Activated T-helper 1 cell treated with Interleukin-2 at 50 U/mL for 16 hours (primary cell): ENCODE measurements at places on chromosomes 1 and 21.

GRCh38 chr1:230250666-230251065 lies 175.5 kb downstream of the PGBD5 start:
- no peak for DNase-seq

- DNase-seq: no peak
Measured at GRCh38 chr1:111511370-111511769, 7.9 kb upstream of the ADORA3 start.

DNA sequence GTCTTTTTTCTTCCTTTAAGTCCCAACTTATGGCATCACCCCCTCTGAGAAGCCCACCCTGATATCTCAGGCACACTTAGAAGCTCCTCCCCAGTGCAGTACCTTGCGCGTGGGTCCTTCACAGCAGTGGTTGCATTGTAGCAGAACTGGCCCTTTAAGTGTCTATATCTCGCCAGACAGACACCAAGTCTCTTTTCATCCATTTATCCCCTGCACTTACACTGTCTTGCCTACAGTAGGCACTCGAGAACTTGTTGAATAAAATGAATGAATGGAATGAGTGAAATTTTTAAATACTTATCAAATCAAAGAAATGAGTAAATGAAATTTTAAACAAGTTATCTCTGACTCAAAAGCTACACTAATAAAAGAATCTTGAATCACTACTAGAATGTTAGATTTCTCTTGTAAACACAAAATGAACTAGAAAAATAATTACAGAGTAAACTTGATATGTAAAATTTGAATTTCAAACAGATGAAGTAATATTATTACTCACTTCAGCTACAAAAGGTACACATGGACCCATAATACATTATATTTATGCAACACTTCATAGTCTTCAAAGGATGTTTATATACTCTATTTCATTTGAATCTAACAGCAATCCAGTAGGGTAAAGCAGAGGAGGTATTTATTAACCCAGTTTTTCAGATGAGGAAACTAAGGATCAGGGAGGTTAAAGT lies 54.7 kb upstream of the MAN1A2 start:
- no peak for DNase-seq

DNA sequence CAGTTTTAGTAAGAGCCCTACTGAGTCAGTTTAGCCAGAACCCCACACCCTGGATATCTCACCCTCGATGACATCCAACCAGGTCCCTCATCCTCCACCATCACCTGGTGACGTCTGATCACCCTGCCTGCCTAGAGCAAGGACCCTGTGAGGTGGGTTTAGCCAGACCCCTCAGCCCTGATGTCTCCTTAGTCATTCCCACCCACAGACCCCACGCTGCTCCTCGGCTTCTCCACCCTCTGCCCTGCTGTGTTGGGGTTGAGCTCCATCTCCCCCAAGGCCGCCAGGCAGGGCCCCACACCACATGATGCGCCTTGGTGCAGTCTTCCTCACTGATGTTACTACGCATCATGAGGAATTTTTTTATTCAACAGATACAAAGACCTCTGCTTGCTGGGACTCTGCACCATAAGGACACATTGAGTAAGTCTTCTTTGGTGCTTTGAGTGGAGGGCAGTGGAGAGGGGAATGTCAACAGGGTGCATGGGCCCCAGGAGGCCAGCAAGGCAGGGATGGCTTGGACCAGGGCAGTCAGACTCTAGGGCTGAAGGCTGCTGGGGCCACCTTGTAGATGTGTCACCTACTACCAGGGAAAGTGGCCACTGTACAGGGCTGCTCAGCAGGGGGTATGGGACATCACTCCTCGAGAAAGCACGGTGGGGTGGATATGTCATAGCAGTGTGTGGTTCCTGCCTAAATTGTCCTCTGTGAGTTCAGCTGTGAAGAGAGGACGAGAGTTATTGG lies 1.7 kb upstream of the IBA57 start:
- no peak for DNase-seq

DNA sequence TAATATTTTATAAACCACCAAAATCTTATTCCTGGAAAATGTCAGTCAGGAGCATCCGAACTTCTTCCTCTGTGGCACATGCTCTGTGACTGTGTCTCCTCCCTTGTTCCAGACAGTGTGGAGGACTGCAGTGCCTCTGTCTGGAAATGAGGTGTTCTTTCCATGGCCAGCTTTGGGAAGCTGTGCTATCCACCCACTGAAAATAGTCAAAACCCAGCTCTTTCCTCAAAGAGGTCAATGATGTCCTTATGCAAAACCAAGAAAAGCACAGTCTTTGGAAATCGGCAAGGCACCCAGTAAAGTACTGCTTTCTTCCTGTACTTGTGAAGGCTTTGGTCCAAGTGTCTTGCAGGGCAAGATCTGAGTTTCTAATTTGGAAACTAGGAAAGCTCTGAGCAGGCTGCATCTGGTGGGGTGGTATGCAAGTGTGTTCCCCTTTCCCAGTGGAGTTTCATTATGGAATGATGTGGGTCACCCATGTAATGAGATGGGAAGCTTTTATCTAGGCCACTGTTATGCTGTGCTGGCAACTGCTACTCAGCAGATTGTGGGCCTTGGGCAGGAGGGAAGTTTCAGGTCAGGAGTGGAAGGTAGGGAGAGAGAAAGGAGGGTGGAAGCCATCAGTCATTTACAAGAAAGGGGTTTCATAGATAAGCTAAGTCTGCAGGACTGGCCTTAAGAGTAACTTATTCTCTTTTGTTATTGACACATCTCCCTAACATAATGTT lies 6.0 kb downstream of the KIAA0040 start:
- DNase-seq: no peak

DNA sequence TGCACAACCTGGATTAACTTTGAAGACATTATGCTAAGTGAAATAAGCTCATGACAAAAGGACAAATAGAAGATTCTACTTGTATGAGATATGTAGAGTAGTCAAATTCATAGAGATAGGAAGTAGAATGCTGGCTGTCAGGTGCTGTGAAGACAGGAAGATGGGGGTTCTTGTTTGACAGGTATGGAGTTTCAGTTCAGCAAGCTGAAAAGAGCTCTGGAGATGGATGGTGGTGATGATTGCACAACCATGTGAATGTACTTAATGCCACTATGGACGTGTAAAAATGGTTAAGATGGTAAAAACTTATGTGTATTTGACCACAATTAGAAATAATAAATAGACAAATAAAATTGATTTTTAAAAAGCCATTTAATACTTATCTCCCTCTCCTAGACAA lies 169.8 kb upstream of the DUSP10 start:
- no peak for DNase-seq

DNA sequence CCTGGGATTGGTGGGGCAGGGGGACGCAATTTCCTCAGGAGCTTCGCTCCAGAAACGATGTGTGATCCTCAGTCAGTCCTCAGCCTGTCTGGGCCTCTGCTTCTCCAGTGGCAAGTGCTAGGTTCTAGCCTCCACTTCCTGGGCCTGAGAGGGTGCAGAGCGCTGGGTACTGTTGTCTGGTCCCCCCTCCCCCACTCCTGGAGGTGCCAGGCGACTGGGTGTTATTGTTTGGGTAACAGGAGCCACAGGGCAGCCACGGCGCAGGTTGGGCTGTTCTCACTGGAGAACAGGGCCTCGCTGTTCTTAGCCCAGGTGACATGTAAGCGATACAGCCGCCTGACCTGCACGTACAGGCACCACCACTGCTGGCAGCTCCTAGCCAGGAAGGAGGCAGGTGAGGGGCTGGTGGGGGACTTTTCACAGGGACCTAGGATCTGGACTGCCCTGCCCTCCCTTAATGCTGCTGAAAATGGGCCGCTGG lies 2.1 kb downstream of the RPS6KA1 start:
- DNase-seq: no peak

GRCh38 chr1:71462247-71462646 lies 381.4 kb upstream of the ZRANB2 start:
- no peak for DNase-seq

DNA sequence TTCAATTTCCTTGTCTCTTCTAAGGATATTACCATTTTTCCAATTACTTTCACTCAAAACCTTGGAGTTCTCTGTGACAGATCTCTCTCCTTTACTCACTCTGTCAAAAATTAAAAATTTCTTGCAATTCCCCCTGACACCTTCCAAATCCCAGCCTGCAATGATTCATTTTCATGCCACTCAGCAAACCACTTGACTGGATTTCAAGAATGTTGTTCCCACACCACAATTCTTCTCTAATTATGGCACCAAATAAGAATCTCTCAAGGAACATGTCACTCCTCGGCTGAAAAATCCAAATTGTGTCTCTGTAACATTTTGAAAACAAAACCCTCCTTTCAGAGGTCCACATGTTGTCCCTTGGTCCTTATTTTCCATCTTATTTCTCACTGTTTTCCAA lies 438.9 kb upstream of the ZP4 start:
- DNase-seq: no peak

GRCh38 chr1:83762416-83762815 lies 236.5 kb downstream of the TTLL7 start:
- DNase-seq: no peak

DNA sequence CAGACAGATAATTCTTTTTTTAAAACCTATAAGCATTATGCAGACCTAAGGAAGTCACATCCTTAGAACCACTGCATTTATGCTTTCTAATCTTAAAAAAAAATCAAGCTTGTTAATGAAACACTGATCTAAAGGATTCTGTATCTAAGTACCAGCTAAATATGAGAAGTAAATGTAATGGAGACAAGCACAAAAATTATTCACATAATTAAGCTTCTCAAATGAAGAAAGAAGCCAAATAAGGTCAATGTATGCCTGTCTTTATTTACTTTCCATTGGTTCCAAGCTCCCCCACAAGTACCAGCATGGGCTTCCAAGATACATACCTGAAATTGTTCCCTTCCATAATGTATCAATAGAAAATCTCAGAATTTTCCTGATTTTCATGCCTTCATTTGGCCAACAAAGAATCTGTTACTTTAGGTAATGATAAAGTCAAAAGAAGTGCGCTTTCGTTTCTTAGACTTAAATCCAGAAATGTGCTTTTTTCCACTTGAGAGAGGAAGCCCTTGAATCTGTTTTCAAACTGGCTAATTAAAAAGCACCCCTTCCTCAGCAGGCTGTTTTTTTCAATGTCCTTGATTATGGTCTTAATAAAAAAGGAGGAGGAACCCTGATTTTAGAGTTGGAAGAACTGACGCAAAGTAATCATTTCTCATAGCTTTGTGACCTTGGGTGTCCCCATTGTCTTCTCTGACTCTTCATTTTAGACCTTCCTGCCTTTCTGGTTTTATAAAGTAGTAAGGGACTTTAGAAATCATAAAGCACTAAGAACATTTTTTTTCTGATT lies 3.8 kb downstream of the RGS2 start:
- DNase-seq: no peak

DNA sequence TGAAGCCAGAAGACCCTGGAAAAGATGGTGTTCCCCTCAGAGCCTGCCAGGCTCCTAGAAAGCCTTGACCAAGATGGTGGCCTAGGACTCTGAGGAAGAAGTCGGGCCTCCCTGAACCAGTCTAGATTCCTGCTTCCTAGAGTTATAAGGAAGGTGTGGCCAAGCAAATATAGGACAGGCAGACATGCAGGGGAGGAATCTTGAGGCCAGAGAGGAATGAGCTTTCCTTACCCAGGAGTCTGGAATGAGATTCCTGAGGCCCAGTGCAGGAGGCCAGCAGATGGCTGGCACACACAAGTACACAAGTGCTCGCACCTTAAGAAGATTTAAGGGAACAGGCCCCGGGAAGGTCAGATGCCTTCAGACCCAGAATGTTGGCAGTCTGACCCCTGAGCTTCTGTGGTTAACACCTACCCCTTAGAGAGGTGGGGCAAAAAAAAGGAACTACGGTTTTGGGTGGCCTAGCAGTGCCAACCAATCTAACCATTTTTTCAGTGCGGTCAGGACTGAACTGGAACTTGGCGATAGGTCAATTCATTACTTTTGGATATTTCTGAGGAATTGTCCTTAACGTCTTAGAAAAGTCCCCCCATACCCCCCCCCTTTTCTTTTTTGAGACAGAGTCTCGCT lies 73.3 kb downstream of the MDM4 start:
- no peak for DNase-seq

GRCh38 chr21:46324390-46325072 lies 575 bp downstream of the PCNT start:
- DNase-seq: peak; percentile 83

- DNase-seq: no peak
Measured at GRCh38 chr1:56137521-56138505, 441.6 kb downstream of the PLPP3 start.

- no peak for DNase-seq
Measured at GRCh38 chr1:213138391-213138790, 87.3 kb downstream of the RPS6KC1 start.

DNA sequence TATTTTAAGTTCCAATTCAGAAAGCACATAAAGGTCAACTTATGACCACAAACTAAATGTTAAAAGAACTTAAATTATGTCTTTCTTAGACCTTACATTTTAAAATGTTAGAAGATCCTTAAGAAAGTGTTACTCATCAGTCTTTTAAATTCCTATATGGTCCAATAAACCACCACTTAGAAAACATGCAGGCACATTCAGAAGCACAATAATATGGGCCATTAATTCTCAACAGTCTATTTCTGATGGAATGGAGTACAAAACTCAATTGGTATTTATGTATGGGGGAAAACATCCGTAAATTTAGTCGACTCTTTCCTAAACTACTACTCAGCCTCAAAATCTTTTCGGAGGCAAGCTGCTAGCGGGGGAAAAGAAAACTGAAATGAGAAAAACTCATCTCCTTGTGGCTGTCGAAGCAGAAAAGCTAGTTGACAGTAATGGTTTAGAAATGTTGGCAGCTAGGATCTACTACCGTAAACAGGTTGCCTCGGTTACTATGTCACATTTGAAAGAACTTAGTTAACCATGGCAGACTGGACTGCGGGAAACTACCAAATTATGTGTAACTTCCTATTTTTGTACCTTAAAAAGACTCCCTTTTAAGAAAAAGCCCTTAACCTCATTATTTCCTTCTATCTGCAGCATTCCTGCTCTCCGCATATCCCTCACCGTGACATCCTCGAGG lies 1.0 kb downstream of the TRMT1L start:
- no peak for DNase-seq

- DNase-seq: no peak
Measured at GRCh38 chr21:37232274-37233018, 34.7 kb downstream of the VPS26C start.

GRCh38 chr1:89538361-89538760 lies 13.7 kb downstream of the LRRC8B start:
- no peak for DNase-seq

- DNase-seq: no peak
Measured at GRCh38 chr1:176691251-176692228, 228.6 kb downstream of the PAPPA2 start.

- DNase-seq: no peak
Measured at GRCh38 chr21:31526040-31526439, 133.5 kb upstream of the SOD1 start.

DNA sequence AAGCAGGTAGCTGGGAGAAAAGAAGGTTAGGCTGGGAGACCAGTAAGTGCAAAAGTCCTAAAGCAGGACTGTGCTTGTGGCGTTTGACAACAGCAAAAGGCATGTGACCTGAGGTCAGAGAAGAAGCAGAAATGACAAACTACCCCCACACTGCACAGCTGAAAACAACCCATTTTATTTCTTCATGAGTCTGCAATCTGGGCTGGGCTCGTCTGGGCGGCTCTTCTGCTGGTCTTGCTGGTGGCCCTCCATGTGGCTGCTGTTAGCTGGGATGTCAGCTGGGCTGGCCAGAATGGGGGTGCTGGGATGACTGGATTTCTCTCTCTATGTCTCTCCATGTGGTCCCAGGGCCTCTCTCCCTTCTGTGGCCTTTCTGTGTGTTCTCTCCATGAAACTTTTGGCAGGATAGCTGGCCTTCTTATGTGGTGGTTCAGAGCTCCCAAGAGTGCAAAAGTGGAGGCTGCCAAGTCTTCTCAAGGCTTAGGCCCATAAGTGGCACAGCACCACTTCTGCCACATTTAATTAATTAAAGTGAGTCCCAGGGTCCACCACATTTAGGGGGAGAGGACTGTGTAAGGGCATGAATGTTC lies 128.6 kb downstream of the RIPK4 start:
- no peak for DNase-seq
